ENCODE measurements at places on chromosomes 2 and 18.

DNA sequence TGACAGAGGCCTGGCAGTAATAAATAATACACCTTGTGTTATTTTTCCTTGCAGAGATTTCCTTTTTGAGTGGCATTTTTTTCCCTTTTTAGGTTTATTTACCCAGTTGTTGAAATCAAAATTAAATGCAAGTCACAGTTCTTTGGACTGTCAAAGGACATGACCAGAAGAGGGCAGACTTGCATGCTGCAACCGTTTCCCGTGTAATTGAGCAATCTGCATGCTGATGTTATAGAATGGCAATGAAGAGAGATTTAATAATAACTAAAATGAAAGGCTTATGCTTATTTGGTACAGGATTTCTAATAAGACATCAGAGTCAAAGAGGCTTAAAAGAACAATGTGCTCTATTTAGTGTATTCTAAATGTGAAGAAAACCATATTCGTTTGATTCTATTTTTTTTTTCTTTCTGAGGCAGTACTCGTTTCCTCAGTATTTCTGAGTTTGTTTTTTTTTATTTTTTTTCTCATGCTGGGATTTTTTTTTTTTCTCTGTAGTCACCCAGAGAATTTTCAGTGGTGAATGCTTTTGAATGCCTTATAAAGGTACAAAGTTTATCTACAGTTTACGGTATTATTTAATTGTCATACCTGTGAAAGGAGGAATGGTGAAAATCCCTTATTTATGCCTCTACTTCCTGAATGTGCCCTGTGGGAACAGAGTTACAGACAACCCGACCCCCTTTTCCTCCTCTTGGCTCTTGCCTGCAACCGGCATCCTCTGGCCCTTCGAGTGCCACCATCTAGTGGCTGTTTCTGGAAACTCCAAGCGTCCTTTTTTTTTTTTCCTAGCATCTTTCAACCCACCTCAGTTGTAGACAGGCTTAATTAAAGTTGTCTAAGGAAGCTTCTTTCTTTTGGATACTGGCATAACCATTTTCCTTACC lies 368.5 kb downstream of the LRRTM1 start:
- DNase-seq = no peak

GRCh38 chr18:32277549-32277948 lies 87.7 kb downstream of the MEP1B start:
- no peak for DNase-seq

DNA sequence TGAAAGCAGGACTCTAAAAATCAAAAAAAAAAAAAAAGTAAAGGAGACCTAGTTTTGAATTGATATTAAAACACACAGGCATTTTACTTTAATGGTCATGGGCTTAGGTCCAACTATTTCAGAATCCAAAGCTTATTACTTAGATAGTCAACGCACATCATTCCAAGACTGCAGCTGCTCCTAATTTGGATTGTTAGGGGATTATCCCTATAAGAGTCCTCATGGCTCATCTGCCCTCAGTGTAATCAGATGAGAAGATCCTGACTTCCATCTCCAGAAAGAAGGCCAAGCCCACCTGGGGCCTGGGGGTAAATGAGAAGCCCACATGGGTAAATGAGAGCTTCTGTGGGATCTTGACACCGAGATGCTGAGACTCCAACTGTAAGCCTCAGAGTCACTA lies 424.2 kb downstream of the NRXN1 start:
- no peak for DNase-seq

DNA sequence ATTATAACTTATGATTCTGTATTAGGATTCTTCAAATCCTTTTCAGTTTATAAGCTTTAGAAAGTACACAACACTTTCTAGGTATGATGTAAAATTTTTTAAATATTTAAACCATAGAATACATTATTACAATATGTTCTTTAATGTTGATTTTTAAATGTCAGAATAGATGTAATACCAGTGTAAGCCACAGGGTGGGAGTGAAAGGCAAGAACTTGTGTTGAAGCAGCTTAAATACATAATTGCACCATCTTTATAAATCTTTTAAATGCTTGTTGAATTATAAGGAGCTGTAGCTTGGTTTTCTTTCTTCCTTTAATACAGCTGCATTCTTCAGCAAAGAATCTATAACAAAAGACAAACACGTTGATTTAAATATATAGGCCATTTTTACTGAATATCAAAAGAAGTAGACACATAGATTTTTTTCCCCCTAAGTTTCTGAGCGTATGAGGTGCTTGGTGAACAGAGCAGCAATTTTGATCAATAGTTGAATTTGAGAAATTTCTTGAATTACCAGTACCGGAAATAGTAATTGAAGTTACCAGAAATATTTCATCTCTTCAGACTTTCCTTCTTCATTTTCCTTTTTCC lies 63.0 kb downstream of the TANK start:
- no peak for DNase-seq

DNA sequence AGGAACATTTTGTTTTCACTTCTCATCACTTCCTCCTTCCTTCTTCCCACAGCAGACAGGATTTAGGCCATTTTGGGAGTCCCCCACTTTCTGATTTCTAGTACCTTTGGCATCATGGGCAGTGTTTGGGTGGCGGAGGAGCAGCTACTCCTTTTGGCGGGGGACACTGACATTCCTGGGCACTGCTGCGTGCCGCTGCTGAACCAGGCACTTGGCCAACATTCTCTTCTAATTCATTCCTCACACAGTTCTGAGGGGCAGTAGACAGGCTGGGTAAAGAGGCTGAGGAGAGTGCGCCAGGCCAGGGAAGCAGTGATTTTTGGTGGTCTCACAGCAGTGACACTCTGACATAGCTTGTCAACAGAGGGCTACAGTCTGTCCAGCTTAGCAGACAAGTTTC lies 270.2 kb downstream of the LOXHD1 start:
- no peak for DNase-seq

DNA sequence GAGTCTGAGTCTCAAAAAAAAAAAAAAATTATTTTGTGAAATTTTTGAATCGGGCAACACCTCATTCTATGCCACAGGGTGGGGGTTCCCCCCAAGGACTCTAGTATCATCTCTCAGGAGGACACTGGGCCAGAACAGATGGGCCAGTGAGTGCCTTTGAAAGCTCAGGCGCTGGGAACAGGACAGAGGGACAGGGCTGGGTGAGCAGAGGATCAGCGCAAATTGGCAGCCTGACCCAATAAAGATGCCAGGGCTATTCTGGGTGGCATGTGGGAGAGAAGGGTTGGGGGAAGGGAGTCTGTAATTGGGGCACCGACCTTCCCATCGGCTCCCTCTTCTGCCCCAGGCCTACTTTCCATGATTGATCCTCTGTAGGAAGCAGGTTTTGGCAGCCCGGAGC lies 44.0 kb downstream of the KIF3C start:
- DNase-seq = no peak

DNA sequence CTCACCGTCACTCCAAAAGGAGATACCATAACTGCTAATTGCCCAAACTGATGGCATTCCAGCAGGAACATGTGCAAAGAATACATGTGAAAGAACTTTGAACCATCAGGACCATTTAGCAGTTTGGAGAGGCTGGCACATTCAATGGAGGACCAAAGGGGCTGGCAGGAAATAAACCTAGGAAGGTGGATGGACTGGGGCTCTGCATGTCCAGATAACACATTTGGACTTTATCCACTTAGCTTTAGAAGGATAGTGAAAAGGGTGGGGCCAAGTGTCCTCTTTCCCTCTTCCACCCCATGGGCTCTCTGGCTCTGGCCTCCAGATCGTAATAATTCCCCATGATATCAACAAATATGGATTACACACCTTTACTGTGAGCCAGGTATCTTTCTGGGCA lies 80.0 kb upstream of the STPG4 start:
- no peak for DNase-seq

DNA sequence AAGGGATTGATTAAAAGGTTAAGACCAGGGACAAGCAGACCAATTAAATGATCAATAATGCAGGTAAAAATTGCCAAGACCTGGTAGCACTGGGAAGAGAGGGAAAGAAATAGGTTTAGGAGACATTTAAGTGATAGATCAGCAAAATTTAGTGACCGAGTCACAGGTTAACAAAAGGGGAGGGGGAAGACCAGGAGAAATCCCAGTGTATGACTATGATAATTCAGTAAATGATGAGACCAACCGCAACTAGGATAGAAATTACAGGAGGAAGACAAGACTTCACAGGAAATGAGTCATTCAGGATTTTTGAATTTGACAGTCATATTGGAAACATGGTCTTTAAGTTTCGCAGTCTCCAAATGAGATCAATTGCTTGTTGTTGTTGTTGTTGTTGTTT lies 62.9 kb downstream of the COBLL1 start:
- DNase-seq = no peak

DNA sequence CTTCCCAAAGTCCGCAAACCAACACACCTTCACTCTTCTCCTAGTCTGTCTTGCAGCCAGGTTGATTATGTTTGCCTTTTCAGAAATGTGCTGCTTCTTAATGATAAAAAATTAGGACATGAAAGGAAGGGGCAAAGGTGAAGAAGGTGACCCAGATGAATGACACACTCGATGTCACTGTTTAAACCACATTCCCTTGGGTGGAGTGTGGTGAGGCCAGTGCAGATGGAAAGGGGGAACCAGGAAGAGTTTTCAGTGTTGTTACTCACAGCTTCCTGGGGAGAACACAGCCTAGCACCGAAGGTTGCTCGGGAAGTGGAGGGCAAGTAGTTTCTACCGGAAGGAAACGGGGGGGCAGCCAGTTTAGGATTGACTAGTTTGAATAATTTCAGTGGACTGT lies 57.2 kb upstream of the BOD1L2 start:
- no peak for DNase-seq

DNA sequence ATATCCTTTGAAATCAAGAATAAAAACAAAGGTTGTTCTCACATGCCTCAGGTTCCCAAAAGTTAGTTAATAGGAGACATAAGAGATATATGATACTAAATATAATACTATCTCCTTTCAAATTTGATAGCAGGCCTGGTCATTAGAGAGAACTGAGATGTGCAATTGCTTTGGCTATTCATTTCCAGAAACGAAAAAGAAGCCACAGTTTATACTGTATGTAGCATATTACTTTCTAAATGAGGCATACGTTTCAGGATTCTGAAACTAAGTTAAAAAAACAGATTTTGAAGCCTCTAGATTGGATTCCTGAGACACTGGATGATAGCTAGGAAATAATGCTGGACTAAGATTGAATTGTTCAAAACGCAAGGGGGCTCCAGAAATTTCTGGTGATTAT lies 7.1 kb downstream of the PPP1R1C start:
- DNase-seq = no peak

DNA sequence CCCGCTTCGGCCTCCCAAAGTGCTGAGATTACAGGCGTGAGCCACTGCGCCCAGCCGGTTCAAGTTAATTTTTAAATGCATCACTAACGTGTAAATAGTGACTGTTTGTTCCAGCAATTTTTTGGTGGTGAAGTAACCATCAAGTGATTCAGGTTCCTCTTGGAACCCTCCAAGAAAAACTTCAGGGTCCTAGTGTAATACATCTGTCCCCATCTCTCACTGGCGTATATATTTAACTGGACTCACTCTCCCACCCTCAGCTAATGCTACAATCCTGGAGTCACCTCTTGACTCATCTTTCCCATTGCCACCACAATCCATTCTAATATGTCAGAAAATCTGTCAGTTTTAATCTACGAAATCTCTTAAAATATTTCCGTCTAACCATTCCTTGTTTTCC lies 10.3 kb downstream of the SULT1C4 start:
- DNase-seq = no peak

- DNase-seq = no peak
Measured at GRCh38 chr2:71925268-71926088, 222.2 kb downstream of the CYP26B1 start.

GRCh38 chr2:62783679-62784078 lies 78.2 kb downstream of the EHBP1 start:
- no peak for DNase-seq

DNA sequence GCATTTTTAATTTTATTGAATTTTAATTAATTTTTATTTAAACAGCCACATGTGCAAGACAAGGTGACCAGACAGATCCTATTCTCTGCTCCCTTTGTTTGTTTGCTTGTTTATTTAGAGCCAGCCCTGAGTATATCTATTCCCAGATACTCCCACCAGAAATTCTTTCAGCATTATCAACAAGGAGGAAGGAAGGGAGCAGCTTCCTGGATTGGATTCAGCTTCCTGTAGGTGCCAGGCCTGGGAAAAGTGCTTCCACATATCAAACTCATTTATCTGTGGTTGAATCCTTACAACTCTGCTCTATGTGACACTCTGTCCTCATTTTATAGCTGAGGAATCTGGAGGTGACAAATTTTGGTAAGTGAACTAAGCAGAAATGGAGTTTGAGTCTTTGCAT lies 60.5 kb upstream of the KLF7 start:
- DNase-seq = no peak

- no peak for DNase-seq
Measured at GRCh38 chr2:239355724-239356123, 45.1 kb downstream of the HDAC4 start.

DNA sequence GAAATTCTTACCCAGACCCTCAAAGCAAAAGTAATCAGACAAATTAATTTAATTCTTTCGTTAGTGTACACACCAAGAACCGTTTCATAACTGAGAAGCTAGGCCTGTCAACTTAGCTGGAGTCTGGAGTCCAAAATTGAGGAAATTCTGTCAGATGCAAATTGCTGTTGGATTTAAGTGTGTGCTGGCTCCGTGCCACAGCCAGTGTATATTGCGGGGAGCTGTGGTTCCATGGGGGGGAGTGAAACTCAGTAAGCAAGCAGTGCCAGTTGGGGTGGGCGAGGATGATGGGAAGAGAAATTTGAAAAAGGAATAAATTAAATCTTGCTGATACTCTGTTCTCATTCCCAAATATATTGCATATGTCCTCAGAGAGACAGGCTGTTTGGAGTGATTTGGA lies 4.0 kb downstream of the ARPC2 start:
- no peak for DNase-seq

DNA sequence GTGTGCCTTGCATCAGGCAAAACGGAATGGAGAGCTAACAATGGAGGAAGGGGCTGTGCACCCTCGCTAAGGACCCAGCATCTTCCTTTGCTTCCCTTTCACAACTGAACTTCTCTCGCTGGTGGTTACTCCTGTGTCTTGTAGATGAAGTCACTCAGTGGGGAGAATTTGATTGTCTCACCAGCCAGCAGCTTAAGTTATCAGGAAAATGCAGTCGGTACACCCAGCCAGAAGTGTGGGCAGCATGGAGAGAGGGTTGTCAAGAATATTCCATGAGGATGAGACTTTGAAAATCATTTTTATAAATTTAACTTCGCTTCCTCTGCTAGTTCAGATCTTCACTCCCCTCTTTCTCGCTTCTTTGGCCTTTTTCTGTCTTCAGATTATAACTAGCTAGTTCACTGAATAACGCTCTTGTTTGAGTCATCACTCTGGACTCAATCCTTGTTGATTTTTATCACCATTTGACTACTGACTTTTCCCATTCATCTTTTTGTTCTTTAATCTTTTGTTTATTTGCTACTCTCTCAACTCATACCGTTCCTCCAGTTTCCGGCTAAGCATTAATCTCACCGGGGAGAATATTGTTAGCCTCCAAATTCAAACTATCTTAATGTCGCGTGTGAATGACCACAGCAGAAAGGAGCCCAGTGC lies 221.7 kb downstream of the CD226 start:
- DNase-seq = no peak
